ENCODE measurements at places on chromosomes 13 and 19.

DNA sequence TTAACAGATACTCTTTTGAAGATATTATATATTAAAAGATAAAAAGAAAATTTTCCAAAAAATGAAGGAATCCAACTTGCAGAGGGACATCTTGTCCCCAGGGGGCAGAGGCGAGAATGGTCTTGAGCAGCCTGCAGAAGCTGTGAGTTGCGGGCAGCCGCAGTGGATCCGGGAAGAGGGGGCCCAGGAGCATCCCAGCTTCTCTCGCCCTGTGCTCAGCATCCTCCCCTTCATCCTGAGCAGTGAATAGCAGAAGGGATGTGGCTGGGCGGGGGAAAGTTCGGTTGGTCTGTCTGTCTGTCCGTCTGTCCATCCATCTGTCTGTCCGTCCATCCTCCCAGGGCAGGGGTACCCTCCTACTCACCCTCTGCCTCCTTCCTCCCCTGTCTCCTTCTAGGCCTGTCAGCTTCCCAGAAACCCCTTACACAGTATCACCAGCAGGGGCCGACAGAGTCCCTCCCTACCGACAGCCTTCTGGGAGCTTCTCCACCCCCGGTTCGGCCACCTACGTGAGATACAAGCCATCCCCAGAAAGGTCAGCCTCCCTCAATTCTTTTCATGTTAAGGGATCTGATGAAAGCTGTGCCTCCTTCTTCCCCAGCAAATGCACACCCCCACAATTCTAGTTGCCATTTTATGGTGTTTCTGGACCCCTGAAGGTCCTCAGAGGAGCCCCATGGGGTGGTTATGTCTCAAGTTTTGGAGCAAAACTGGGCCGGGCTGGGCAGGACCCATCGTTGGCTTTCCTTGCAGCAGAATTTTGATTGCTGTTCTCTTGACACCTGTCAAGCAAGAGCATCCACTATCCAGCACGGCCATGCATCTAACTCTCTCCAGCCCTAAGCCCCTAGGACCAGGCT is 81.6 kb downstream of the DPF1 start:
- no peak for DNase-seq

- no peak for DNase-seq
These were observed 837 bp downstream of the GNA15 start for GRCh38 chr19:3136684-3137055.

DNA sequence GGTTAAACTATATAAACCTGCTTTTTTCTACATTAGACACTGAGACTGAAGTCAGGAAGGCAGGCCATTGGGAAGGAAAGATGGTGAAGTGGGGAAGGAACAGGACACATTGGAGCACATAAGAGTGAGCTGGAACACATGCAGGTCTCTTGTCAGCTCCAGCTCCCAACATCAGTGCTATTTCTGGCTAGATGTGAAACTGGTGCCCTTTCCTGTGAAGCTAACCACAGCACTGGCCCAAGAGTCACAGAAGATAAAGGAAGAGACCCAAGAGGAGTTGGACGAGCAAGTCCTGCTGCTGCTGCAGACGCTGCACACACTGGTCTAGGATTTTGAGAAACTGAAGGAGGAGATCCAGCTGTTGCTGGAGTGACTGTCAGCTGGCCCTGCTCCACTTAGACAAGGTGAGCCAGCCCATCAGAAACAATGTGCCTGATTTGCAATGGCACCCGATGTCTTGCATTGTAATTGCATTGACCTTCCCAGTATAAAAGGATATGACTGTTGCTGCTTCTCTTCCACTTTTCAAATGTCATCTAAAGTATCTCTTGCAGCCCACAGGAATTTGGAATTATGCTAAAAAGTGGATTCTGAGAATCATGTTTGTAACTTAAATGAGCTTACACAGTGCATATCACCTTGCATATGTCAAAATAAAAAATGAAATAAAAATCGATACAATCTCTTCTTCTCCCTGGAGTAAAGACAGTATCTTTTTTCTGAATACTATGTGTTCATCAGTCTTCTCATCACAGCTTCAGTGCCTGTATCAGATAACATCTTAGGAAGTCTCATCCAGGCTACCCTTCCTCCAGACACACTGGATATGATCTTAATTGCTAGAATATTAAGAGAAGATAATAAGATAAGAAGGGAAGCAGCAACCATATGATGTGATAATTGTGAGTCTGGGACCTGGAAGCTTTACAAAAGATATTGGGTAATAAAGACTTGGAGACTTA is 230.7 kb upstream of the SPRY2 start:
- DNase-seq: no peak

DNA sequence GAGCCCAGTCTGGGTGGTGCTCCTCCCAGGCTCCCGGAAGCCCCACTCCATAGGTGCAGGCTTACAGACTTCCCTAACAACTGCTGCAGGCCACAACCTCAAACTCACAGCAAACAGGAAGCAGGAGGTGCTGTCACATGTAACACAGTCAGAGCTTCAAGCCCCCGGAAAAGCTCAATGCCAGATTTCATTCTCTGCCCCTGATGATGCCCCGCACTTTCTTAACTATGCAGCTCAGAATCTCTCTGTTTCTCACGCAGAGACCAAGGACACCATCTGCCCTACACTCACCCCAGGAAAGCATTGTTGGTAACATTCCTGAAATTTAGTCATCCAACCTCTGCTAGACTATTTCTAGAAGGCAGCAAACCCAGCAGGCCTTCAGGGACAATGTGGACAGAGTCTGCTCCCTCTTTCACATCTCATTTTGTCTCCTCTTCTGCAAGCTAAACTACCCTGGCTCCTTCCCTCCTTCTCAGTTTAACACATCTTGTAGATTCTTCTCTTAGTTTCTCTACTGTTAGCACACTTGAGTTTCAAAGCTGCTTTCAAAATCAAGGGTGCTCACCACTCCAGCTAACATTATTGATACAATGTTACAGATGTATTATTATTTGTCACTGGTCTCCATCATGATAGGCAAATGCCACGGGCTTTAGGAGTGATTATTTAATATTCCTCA is 162.5 kb downstream of the KCTD12 start:
- peak; percentile 86 for DNase-seq

DNA sequence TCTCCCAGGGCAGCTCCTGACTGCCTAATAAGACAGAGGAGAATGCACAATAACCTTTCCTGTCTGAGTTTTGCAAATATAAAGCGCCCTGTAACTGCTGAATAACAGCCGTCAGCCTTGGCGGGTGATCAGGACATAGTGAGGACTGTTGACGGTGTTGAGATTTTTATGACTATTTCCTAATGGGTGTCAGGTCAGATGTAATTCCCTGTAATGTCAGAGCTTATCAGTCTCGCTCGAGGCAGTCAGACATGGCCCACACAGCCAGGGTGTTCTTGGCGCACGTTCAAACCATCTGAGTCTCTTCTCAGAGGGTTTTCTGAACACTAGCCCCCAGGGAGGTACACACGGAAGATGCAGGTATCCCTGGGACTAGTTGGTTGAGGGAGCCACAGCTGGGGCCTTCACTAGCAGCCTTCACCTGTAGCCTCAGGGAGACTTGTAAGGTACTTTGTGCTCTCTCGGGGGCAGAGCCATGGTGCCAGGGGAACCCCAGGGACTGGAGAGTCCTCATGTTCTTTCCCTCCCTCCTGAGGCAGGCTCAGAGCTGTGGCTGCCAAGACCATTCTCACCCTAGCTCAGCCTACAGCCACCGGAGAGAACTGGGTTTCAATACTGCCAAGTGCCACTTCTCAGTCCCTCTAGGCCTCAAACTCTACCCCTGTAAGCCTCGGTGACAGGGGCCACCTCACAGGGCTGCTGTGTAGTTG is 213.1 kb downstream of the UQCRFS1 start:
- no peak for DNase-seq

DNA sequence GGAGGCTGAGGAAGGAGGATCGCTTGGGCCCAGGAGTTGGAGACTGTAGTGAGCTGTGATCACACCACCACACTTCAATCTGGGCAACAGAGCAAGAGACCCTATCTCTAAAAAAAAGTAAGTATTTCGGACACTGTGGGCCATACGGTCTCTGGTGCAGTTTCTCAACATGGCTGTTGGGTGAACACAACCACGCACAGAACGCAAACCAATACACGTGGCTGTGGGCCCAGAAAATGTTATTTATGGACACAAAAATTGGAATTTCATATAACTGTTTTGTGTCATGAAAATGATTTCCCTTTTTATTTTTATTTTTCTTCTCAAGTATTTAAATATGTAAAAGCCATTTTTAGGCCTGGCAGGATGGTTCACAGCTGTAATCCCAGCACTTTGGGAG is 19.5 kb downstream of the LDLR start:
- DNase-seq: no peak

DNA sequence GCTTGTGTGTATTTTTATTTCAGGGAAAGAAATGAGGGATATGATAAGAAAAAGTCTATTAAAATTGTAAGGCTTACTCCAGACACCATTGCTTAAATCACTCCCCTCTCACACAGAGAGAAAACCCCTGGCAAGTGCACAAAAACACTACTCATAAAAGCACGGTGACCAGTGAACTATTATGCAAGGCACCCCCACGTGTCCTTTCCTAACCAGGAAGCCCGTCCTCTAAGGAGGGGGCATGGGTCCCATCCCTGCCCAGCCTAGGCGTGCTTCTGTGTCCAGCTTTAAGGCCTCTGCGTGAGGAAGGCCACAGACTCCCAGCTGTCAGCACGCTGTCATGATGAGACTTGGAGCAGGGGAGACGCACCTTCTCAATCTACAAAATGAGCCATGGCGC is 83.5 kb downstream of the SLC7A1 start:
- DNase-seq: no peak

DNA sequence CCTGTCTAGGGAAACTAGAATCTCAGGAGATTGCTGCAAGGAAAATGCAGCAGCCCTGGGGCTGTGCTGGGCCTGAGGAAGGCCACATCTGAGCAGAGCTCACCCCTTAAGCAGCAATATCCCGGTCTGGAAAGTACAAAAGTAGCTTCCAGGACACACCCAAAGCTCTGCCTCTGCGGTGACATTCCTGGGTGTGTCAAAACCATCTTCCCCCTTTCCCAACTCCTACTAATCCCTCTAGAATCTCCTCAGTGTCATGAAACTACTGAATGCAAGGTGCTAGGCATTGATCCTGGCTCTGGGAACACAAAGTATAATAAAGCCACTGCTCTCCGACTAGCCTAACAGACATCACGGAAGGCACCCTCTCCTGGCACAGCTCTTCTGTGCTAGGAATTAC is 5.0 kb downstream of the PBX4 start:
- no peak for DNase-seq

- peak; percentile 98 for DNase-seq
These were observed at the start of gene GIPC1 for GRCh38 chr19:14496029-14496833. TSS of gene GIPC1 (minus strand) at chr19:14496127. CDS start at chr19:14482976, 13,151 bp downstream.

DNA sequence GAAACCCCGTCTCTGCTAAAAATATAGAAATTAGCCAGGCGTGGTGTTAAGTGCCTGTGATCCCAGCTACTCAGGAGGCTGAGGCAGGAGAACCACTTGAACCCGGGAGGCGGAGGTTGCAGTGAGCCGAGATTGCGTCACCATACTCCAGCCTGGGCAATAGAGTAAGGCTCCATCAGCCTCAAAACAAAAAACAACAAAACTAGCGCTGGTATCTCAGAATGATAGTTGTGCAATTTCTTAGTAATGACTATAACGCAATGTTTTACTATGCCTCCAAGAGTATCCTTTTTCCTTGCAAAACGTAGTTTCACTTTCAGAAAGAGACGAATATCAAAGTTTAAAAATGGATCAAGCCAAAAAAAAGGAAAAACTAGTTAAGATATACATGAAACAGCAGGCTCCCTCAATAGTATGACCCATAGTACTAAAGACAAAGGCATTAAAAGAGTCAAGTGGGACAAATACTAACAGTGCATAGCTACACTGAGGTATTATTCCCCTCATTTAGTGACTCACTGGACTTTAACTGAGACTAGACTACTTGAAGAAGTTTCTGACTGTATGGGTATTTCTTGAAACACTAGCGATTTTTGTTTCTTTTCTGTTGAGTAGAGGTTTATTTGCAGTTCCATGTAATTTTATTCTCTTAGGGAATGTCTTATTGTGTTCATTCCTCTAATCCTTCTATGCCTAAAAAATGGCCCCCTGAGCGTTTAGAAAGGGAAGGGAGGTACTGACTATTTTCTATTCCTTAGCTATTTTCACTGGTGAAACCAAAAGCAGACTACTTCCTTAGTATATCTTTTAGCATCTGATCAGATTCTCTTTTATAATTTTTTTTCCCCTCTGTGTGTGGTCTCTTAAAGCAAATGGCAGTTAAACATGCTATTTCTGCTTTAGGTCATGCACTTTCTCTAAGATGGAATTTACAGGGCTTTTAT is 10.4 kb upstream of the ITM2B start:
- DNase-seq: no peak

- no peak for DNase-seq
These were observed 89.0 kb upstream of the CLDN10 start for GRCh38 chr13:95463531-95463930.

DNA sequence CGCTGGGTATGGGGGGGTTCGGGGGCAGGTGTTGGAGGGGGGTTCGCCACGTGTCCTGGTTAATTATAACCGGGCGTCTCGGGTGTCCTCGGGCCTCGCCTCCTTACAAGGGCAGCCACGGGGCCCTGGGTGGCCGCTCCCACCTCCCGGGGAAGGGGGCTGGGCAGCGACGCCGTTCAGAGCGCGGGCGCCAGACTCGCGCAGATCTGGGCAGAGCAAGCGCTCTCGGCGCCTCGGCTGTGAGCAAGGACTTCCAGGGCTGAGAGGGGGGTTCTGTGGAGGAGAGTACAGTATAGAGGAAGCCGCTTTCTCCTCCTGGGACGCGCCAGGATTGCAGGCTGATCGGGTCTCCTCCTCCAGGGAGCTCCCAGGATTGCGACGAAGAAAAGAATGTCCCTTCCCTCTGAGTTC is 1.0 kb upstream of the CKM start:
- no peak for DNase-seq

- no peak for DNase-seq
These were observed 594.2 kb downstream of the KCTD12 start for GRCh38 chr13:76292031-76292430.

GRCh38 chr19:2774083-2774679 is 8.9 kb downstream of the SGTA start:
- DNase-seq: no peak

GRCh38 chr19:3990815-3991117 is 5.5 kb upstream of the EEF2 start:
- DNase-seq: no peak

DNA sequence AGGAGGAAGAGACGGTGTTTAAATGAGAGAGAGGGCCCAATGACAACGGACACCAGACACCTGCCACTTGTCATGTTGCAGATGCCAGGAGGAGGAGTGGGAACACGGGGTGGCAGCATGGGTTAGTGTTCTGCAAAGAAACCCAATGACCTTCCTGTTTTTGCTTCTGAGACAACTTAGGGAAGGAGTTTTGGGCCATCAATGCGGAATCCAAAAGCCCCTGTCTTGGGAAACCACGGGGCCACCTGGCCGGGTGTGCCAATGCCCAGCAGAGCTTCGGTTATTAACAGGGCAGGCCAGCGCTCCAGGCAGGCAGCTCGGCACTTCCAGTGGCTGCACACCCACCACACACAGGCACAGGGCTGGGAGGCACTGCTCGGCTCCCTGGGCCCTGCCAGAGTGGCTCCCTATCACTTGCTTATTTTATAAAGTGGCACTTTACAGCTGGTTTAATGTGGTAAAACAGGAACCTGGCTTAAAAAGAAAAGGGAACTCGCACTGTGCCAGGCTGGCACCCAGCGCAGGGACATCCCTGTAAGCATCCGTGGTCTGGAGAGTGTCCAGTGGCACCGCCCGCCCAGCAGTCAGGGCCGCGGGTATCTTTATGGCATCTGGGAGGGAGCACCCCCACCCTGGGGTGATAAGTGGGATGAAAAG is 19.1 kb downstream of the ELL start:
- DNase-seq: no peak
